Activated CD4-positive, alpha-beta memory T cell treated with anti-CD3 and anti-CD28 coated beads for 36 hours (primary cell): ENCODE measurements at places on chromosomes 2 and 18.
A peak's percentile ranks its signal among the peaks of the same experiment; 100 is the strongest.

- DNase-seq = no peak
Measured at GRCh38 chr2:237920673-237921072, 46.1 kb upstream of the UBE2F start.

GRCh38 chr2:28407131-28407975 is 14.7 kb downstream of the FOSL2 start:
- no peak for DNase-seq

- DNase-seq = no peak
Measured at GRCh38 chr2:9424447-9425164, 1.2 kb downstream of the CPSF3 start.

DNA sequence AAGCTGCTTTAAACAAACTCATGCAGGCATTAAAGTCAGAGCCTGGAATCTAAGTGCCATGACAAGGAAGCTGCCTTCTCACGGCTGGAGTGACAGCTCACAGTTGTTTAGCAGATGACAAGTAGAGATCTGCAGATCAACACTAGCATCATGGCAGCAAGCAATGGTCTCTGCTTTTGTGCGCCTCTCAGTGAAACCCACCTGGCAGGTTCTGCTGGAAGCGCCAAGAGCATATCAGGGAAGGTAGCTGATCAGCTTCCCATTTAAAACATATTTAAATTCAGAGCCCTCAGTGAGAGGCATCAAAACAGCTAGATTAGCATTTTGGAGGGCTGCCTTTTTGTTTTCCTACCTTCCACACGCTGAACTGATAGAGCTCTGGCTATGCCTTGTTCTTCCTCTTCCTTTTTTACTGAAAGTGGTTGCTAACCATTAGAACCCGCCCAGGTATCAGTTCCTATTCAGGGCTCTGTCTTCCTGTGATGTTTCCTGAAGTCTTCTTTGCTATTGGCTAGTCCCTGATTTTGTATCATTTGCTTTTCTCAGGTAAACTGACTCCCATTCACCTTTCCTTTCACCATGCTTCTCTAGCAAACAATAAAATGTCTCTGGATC is 70.8 kb downstream of the TMEM200C start:
- no peak for DNase-seq

- no peak for DNase-seq
Measured at GRCh38 chr2:74052732-74053710, 68.3 kb downstream of the TET3 start.

GRCh38 chr2:241984658-241985057 is 115.1 kb downstream of the RTP5 start:
- DNase-seq = no peak

GRCh38 chr2:189232759-189233406 is 53.3 kb upstream of the COL5A2 start:
- no peak for DNase-seq

GRCh38 chr2:17792515-17792914 is 23.7 kb upstream of the MSGN1 start:
- DNase-seq = peak; percentile 24

DNA sequence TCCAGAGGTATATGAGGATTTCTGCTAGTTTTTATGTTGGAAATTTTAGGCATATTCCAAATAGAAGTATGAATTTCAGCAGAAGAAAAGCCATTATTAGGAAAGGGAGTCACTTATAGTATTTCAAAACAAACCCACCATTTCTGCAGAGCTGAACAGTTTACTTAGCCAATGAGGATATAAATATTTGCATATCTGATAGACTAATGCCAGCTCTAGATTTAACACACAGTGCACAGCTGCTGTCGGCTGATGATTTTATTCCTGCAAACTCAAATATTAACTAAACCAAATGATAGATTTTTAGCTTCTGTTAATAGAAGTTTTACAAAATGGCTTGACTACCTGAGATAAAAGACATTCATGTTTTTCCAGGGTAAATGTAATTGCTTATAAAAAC is 375.8 kb upstream of the FANCL start:
- no peak for DNase-seq

DNA sequence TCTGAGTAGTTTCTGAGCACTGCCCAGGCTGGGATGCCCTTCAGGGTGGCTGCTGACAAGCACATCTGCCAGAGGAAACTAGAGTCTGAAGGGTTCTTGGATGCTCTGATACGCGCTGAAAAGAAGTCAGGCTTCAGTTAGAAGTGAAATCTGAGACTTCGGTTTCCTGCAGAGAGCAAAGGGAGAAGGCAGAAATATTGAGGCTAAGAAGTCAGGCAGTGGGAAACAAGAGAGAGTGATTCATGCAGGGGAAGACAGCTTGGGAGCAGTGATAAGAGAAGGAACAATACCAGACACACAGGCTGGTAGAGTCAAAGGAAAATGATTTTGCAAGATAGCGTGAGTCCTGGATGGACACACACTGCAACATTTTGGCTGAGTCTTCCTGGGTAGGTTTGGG is 51.0 kb upstream of the BOD1L2 start:
- no peak for DNase-seq

- DNase-seq = no peak
Measured at GRCh38 chr18:55089610-55090009, 130.3 kb upstream of the CCDC68 start.

GRCh38 chr2:54206596-54206995 is 49.4 kb downstream of the TSPYL6 start:
- no peak for DNase-seq

DNA sequence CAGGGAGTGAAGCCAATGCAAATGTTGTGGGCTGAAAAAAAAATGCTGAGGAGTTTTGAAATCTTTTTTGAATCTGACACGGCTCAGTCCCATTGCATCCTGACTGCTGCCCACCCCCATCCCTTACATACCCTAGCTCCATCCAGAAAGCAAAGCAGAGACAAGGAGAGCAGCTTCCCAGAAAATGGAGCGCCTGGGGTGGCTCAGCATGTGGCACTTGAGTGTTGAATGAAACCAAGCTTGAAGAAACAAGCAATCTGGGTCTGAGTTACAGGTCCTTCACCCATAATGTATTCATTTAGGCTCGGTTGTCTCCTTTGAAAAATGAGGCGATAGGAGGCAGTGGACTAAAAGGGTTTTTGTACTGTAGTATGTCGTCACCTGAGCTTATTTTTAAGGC is 244.2 kb upstream of the ACVR2A start:
- DNase-seq = no peak

DNA sequence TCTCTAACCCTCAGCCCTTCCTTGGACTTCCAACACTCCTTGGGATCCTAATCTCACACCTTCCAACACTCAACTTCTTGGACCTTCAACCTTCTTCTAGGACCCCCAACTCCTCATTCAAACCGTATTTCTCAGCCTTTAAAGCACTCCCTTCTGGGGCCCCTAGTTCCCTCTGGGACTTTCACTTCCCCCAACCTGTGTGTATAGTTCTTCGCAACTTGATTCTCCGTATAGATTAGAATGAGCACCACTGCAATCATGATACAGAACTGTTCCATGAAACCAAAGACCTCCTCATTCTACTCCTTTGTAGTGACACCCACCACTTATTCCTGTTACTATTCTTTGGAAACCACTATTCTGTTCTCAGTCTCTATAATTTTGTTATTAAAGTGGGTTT is 62.0 kb upstream of the NFU1 start:
- no peak for DNase-seq

GRCh38 chr2:86022661-86023365 is 82.9 kb downstream of the POLR1A start:
- DNase-seq = no peak

DNA sequence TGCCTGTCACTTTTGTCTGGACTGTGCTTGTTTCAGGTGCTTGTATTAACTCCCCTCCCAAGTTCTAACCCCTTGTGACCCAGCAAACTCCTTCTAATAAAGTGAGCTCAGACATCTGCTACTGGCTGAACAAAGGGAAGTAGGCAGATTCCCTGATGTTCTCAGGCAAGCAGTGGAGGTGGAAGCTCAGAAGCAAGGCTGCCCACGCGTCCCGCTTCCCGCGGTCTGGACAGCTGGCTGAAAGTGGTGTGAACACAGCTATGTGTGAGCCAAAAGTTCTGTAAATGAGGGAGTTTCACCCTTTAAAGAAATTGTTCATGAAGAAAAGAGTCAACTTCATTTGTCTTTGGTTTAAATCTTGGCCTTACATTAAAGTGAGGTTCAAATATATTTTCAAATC is 40.0 kb downstream of the NAPG start:
- DNase-seq = no peak

DNA sequence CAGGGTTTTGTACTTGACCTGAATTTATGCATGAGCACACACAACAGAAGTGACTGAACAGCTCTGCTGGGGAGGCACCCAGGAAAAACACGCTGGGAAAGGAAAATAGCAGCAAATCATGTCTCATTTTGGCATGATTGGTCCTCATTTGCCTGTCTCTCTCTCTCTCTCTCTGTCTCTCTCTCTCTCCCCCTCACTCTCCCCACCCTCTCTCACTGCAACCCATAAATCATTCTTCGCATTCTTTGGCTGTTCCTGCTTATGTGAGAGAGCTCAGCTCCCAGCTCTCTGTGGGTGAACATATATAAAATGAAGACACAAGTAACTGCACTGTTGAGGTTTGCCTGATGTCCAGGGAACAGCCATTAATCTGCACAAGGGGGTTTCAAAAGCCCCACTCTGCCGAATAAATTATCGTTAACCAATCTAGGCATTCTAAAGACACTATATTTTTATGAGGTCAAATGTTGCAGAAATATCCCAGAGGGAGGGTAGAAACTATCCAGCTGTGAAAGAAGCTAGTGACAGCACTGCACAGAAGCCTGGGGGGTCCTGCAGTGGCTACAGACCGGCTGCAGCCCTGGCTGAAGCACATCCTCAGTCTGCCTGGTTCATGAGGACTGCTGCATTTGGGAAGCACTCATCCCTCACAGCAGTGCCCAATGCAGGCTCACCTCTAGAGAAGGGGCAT is 260.3 kb downstream of the AFF3 start:
- DNase-seq = no peak

DNA sequence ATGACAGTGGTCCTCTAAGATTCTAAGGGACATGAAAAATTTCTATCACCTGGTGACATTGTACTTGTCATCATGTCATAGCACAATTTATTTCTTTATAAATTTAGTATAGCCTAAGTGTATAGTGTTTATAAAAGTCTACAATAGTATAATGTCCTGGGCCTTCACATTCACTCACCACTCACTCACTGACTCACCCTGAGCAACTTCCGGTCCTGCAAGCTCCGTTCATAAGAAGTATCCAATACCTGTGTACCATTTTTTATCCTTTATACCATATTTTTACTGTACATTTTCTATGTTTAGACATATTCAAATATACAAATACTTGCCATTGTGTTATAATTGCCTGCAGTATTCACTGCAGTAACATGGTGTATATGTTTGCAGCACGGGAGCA is 72.8 kb upstream of the DSEL start:
- DNase-seq = no peak

- no peak for DNase-seq
Measured at GRCh38 chr18:8329186-8329771, 280.0 kb upstream of the RAB12 start.

GRCh38 chr2:890791-891190 is 59.9 kb upstream of the SNTG2 start:
- no peak for DNase-seq

DNA sequence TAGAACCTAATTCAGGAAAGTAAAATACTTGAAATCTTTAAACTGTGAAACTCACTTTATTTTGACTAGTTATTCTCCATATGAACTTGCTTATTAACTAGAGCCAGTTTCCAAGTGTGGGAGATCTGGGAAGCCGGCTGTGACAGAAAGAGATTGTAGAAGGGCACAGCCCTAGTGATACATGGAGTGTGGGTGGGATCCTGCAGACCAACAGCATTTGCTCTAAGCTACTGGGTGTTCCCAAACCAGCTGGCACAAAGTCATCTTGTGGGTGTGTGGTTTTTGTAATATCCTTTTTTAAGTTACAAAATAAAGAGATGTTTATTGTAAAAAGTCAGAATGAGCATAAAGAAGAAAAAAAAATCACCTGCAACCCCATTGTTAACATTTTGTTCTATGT is 3.4 kb downstream of the DUSP19 start:
- no peak for DNase-seq

- peak; percentile 37 for DNase-seq
Measured at GRCh38 chr2:233912691-233913423, 4.3 kb upstream of the TRPM8 start.

DNA sequence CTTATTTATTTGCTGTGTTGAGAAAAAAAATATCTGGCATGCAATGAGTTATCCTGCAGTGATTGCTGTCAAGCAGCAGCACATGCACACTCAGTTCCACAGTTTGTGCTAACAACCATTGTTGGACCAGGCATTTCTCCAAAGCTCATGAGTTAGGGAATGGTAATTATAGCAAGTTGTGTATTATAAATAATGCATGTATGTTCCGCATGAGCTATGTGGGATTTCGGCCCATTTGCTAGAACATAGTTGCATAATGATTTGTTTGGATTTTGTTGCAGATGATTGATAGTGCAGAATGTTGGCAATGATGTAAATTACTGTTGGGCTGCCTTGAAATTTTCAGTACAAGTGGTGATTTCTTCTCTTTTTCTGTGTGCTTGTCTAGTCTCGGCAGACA is 10.7 kb downstream of the KCNJ3 start:
- no peak for DNase-seq

DNA sequence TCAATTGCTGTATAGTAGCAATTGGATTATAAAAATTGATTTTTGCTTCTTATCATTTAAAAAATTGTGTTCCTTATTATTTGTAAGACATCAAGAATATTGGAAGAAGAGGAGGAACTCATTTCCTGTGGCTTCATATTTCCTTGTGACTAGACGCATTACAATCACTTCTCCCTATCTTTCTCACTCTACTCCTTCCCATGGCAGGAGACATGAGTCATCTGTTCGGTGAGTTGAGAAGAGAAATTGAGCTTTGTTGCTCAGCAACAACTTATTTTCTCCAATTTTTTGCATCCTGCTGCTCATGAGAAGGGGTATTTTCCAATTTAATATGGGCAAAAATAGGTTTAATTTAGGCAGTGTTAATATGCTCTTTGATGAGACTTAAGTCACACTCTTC is 1783.9 kb downstream of the SUCLG1 start:
- no peak for DNase-seq

DNA sequence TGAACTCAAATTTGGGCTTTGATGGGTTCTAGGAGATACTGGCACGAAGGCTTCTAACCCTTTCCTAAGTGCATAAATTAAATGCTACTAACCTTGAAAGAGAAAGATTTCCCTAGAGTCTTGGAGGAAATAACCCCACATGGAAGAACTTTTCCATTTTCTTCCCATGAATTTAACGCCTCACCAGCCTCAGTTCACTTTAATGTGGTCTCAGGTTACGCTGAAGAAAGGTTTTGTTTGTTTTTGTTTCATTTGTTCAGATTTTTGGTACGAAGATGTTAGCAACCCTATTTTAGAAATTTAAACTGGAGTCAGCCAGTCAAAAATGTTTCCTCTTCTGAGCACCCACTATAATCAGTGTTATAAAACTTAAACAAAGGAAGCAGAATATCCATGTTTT is 30.7 kb downstream of the METTL4 start:
- no peak for DNase-seq

GRCh38 chr2:106975641-106976040 is 89.7 kb upstream of the ST6GAL2 start:
- no peak for DNase-seq

- no peak for DNase-seq
Measured at GRCh38 chr2:67572721-67573435, 175.7 kb downstream of the ETAA1 start.

- DNase-seq = no peak
Measured at GRCh38 chr2:221649051-221649775, 77.1 kb upstream of the EPHA4 start.
